ENCODE measurements at places on chromosomes 3 and 15.

GRCh38 chr15:101167411-101167752, 84.5 kb downstream of the CHSY1 start:
- no peak for DNase-seq

GRCh38 chr15:96524676-96525417, 194.3 kb downstream of the NR2F2 start:
- no peak for DNase-seq

DNA sequence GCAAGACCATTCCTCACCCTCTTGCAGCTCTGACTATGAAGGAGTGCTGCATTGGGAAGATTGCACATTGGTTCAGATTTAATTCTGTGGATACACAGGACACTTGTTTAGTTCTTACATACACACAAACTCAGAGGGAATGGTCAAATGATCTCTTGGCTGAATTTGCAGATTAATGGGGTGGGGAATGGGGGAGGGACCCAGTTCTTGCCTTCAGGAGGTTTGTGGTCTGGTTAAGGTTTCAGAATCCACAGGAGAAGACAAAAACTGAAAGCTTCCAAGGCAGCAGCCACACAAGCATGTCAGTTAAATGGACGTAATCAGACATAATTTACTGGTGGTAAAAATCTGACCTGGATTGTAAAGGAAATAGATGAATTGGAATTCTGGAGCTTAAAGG, 257.1 kb upstream of the ROPN1 start:
- no peak for DNase-seq

- no peak for DNase-seq
Measured at GRCh38 chr3:46878781-46879436, 1.4 kb downstream of the PTH1R start.

- DNase-seq = no peak
Measured at GRCh38 chr15:58962662-58963565, 24.5 kb upstream of the RNF111 start.

GRCh38 chr3:122636697-122637096, 43.9 kb upstream of the PARP14 start:
- no peak for DNase-seq
